ENCODE measurements at places on chromosomes 1 and 21. TPM values are rescaled to one million over a fixed set of nuclear protein-coding genes. Genes with fewer than 3 reads are reported as not detected.

The GLMP gene
- total RNA-seq: 48.1 TPM

The FOXO6 gene
- 0.80 TPM for total RNA-seq

The VCAM1 gene
- 0.09 TPM for total RNA-seq

The GCSAML gene
- total RNA-seq: not detected

The VSIG8 gene
- not detected for total RNA-seq

The BEND5 gene
- not detected for total RNA-seq

The PCAT6 gene
- 2.8 TPM for total RNA-seq

The SYPL2 gene
- 0.13 TPM for total RNA-seq
